ENCODE measurements at places on chromosomes 12 and 14.
A peak's percentile ranks its signal among the peaks of the same experiment; 100 is the strongest.

GRCh38 chr14:68966872-68967301 is 12.2 kb downstream of the ACTN1 start:
- DNase-seq: peak; percentile 39

DNA sequence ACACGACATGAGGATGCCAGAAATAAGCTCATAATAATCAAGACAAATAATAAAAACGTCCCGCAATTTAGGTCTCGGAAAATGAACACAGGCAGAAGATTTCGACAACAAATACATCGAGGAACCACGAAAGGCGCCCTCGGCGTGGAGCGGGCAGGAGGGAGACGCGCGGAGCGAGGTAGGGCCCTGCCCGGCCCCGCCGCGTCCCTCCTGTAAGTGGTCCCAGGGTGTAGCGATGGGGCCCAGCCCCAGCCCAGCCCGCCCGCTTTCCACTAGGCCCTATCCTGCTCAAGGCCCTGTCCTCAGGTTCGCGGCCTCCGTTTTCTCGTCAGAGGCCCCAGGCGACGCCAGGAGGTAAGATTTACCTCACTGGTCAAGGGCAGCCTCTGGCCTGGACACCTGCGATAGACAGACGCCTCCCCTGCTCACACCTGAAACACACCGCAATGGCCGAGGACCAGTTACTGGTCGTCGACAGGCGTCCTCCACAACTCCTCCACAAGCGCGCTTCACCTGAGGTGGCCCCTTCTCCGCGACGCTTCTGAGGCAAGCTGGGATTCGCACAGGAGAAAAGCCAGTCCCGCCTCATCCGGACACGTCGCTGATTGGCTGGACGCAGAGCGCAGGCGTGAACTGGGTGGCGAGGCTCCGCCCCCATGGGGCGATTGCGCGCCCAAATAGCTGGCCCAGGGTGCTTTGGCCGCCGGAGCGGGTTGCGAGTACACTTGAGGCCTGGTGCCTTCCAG is at the start of gene SYCP3:
Gene SYCP3 (minus strand): TSS at position 543 of the 746 bp plus-strand sequence. CDS start 1,527 bp downstream, outside the sequence.
- no peak for DNase-seq

GRCh38 chr14:94119071-94119470 is 8.5 kb downstream of the IFI27 start:
- DNase-seq: no peak

- no peak for DNase-seq
Measured at GRCh38 chr12:119885549-119885948, 8.4 kb upstream of the CIT start.

- no peak for DNase-seq
Measured at GRCh38 chr12:65632131-65632855, 192.0 kb upstream of the HMGA2 start.

DNA sequence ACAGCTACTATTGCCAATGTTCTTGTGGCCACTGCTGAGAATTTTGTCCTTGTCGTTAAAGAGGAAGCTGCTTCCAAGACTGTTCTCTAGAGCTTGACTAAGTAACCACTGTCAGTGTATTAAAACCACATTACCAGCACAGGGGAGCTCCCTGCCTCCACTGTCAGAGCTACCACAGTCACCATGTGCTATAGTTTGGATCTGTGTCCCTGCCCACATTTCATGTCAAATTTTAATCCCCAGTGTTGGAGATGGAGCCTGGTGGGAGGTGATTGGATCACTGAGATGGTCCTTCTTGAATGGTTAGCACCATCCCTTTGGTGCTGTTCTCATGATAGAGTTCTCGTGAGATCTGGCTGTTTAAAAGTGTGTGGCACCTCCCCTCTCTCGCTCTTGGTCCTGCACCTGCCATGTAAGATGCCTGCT is 23.2 kb upstream of the RAP1B start:
- no peak for DNase-seq

- DNase-seq: no peak
Measured at GRCh38 chr12:74614426-74614825, 76.8 kb downstream of the ATXN7L3B start.

DNA sequence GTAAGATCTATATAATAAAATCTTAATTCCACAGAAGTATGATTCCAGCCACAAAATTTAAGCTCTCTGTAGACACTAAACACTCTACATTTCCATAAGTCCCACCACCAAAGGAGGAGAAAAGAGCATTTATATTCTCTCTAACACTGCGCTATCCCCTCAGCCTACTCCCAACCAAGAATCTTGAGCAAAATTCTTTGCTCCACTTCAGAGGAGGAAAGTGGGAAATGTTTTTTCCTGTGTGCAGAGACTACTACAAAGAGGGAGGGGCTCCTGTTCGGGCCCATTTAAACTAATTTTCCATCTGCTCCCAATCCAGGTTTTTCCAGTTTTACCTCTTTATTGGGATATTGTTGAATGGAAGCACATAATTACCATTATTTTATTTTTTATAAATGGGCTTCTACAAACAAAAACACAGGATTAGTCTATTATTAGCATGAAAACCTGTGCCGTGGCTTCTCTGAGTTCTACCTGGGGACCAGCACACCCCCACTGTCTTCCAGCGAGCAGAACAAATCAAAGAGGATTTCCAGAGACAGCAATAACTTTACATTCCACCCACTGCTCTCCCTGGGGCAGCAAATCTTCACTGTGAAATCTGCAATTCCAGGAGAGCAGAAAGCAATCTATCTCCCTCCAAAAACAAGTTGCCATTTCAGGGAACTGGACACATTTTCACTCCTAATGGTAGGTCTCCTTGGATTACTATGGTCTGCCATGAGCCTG is 174.0 kb downstream of the DAD1 start:
- DNase-seq: no peak

DNA sequence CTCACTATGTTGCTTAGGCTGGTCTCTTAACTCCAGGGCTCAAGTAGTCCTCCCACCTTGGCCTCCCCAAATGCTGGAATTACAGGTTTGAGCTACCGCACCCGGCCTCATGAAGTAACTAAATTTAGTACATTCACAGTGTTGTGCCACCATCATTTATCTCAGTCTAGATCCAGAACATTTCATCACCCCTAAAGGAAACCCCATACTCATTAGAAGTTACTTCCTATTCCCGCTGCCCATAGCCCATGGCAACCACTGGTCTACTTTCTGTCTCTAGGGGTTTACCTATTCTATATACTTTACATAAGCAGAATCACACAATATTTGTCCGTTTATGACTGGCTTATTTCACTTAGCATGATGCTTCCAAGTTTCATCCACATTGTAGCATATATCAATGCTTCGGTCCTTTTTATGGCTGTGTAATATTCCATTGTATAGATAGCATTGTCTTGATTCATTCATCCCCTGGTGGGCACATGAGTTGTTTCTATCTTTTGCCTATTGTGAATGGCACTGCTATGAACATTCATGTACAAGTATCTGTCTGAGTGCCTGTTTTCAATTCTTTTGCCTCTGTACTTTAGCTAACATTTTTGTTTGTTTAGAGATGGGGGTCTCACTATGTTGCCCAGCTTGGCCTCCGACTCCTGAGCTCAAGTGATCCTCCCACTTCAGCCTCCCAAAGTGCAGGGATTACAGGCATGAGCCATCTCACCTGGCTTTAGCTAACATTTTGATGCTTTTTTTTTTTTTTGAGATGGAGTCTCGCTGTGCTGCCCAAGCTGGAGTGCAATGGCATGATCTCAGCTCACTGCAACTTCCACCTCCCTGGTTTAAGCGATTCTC is 10.2 kb upstream of the SH2B3 start:
- DNase-seq: no peak

- no peak for DNase-seq
Measured at GRCh38 chr12:44582521-44582920, 293.6 kb downstream of the NELL2 start.

DNA sequence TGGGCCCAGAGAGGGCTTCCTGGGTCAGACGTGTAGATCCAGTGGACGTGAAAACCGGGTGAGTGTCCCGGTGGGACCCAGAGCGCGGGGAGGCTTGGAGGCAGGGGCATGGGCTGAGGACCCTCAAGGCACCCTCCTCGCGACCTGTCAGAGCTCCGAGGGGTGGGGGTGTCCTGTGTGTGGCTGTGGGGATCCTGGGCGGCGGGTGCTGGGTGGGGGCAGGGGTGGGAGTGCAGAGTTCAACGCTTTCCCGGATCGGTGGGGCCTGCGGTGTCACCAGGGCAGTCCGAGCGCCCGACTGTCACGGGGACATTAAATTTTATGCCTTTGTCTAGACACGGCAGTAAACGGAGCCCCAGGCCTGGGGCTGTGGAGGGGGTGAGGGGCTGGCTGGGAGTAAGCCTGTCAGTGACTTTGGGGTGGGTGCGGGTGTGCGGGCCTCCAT is 1.0 kb downstream of the TMEM121 start:
- DNase-seq: no peak

GRCh38 chr12:89062996-89063395 is 289.3 kb downstream of the DUSP6 start:
- DNase-seq: no peak

DNA sequence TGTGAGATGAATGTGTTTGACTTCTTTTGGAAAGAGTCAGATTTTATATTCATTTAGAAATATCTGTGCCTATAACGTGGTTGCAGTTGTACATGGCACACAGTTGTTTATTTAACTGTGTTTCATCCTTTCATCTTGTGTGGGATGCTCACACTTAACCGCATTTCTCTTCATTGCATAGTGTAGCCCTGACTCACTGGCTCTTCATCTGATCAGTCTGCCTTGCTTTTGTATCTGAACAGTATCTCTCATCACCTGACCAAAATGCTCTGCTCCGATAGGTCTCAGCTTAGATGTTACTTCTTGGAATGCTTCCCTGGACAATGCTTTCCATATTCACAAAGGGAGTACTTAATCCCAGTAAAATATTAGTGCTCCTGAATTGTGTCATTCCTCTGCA is 83.4 kb downstream of the PDE3A start:
- no peak for DNase-seq

- DNase-seq: no peak
Measured at GRCh38 chr12:117900561-117900960, 68.2 kb downstream of the KSR2 start.

DNA sequence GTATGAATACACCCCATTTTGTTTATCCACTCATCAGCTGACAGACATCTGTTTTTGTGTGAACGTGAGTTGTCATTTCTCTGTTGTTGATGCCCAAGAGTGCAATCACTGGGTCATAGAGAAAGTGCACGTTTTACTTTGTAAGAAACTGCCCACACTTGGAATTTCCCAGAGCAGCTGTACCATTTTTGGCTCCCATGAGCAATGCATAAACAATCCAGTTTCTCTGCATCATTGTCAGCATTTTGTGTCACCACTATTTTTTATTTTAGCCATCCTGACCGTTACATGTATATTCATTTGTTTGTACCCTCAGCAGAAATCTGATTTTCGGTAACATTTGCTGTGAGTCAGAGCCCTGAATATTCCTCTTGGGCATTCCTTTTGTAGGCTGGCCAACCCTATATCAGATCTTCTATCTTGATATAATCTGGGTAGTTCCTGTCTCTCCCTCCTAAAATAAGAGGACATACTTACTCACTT is 62.7 kb downstream of the RBM19 start:
- no peak for DNase-seq

Measured in endothelial cell of umbilical vein (primary cell).